Heart right ventricle (tissue), 16 donors: ENCODE measurements at places on chromosomes 2 and 18. TPM values are rescaled to one million over a fixed set of nuclear protein-coding genes. Genes with fewer than 3 reads are reported as not detected.

DNA sequence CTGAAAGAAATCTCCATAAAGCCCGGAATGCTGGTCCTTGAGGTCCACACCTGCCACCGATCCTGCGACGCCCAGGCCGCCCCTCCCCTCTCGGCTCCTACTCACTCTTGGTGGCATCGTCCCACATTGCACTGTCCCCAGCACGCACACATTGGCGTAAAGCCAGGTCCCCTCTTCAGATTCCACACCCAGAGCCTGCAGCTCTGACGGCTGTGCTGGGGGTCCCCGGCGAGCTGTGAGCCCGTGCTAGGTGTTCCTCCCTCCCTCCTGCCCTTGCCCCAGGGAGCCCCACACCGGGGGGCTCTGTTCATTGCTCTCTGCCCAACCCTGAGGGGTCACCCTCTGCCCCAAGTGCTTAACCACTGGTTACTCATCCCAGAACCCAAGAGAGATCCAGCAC, 8.5 kb downstream of the TPO start:
- DNase-seq = no peak

GRCh38 chr2:32783469-32783868, 155.6 kb downstream of the TTC27 start:
- peak; percentile 30 for DNase-seq

DNA sequence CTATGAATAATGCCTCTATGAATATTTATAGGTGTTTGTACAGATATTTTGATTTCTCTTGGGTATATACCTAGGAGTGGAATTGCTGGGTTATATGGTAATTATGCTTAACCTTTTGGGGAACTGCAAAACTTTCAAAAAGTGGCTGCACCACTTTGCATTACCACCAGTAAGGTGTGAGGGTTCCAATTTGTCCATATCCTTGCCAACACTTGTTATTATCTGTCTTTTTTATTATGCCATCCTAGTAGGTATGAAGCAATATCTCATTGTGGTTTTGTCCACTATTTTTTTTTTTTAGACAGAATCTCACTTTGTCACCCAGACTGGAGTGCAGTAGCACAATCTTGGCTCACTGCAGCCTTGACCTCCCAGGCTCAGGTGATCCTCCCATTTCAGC, 112.2 kb upstream of the FBXO11 start:
- no peak for DNase-seq

GRCh38 chr2:120823551-120823950, 87.9 kb downstream of the GLI2 start:
- DNase-seq = no peak

GRCh38 chr2:3045318-3045921, 332.2 kb downstream of the EIPR1 start:
- DNase-seq = no peak

DNA sequence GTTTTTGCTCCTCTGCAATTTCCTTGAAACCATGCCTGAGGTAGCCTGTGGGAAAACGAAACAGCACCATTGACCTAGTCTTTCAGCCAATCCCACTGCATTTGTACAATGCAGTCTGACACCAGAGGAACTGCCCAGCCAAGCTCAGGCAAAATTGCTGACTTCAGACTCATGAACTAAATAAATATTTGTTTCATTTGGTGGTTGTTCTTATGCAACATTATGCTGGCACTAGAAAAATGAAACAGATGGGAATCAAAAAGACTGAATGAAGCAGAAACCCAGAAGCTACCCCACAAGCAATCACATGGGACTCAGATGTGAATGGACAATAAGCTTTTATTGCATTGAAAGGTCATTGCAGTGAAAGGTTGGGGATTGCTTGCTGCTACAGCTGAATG, 1.7 kb downstream of the NAT8 start:
- no peak for DNase-seq

DNA sequence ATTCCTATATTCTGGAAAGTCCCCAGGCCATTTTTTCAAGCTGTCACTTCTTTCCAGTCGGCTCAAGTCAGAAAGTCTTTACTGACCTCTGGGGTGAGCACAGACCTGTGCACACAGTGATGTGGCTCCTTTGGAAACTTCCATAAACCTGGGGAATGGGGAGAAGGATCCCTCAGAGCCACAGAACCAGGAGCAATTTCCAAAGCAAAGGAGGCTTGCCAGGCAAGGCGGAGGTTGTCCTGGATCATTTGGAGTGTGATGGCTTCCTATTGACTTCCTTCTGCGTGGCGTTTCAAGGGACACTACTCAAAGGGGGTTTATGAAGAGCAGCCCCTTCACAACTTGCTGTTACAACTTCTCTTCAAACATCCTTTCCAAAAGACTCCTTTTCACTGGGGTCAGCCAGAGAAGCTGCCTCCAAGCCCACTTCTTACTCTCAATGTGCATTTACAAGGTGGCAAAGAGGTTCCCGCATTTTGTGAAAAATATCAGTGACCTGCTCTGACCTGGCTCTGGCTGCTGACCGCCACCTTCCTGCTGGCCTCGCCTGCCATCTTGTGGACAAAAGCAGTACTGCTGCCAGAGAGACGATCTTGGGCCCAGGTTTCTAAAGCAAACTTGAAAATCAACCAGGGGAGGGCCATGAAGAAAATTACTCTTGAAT, 18.2 kb upstream of the TMEM247 start:
- DNase-seq = peak; percentile 83

DNA sequence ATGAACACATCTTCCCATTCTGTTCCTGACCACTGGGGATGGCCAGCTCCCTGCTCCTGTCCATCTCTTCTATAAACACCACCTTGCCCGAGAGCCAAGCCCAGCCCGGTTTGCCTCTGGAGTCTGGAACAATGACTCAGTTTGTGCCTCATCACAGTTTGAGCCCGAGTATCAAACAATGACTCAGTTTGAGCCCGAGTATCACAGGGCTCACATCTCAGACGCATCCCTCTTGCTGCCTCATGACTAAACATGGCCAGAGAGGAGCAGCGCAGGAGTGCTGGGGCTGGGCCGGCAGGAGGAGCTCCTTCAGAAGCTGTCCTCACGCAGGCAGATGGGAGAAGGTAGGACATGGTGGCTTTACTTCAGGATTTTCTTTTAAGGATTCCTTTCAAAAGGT, 68.7 kb downstream of the PXDN start:
- no peak for DNase-seq

DNA sequence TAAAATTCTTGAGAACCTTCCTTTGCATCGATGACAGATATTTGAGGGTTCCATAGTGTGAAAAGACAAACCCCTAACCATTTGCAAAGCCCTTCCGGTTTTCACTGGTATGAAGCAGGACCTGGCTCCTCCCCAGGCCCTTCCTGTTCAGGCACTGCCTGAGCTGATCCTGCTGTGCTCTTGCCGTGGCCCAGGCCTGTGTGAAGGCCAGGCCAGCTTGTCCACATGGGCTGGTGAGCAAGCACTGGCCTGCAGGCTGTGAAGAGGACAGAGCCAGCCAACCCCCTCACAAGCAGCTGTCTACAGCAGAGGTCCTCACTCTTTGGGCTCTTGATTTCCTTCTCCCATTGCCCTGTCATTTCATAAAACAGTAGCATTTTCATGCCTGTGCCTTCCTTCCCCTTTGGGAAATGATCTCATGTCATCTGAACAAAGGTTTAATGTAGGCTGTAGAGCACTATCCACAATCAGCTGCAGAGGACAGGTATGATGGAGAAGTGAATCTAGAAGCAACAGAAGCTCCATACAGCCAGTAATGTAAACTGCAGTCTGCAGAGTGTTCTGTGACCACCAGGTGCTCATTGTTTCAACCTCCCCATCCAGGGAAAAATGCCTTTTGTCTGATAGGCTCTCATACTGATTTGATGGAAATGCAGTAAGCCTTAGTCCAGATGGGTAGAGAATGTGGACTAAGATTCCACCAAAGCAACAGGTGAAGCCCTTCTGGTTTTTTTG, 19.8 kb downstream of the MPHOSPH10 start:
- DNase-seq = no peak

DNA sequence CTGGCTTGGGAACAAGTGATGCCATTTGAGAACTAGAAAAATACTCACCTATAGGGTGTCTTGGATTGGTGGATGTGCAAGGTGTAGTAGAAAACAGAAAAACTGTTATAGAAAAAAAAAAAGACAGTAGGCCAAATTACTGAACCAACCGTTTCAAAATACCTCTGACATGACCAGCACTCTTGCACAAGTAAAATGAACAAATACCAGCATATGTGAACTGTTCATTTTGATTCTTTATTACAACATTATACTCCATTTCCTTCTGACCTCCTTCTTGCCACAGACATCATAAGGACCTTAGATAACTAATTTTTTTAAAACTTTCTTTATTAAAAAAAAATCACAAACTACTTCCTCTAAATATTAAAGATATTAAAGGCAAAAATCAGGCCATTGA, 125.5 kb downstream of the ATAD2B start:
- no peak for DNase-seq

- no peak for DNase-seq
Measured at GRCh38 chr2:74052732-74053710, 68.3 kb downstream of the TET3 start.

- no peak for DNase-seq
Measured at GRCh38 chr2:182827182-182827879, 39.1 kb downstream of the FRZB start.

- DNase-seq = no peak
Measured at GRCh38 chr2:83960371-83960770, 498.7 kb downstream of the SUCLG1 start.

DNA sequence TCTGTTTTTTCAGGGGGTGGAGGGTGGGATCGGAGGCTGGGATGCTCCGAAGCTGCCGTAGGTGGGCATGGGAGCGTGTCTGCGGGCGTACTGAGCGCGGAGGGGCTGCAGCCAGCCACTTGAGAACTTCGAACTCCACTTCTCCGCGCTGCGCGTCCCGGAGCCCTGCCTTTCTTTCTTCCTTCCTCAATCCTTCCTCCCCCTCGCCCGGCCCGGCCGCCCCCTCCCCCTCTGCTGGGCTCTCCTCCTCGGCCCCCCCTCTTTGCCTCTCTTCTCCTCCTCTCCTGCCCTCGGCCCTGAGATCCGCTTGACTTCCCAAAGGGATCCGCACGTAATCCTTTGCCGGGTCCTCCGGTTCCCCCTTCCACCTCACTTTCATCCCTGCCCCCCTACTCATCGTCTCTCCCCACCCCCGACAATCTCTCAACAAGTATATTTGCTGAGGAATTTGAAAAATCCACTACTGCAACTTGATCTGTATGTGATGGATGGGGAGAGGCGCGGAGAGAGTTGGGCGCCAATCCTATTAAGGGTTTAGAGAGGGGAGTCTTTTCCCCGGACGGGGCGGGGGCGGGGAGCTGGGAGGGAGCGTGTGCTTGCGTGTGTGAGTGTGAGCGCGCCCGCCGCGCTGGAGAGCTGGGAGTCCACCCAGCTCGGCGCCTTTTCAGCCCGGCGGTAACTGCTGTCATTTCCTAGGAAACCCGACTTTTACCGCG, 1.1 kb downstream of the GLI2 start:
- DNase-seq = peak; percentile 40

The AQP12A gene
- total RNA-seq = not detected

The FIGLA gene
- 0.36 TPM for total RNA-seq

The C2orf66 gene
- not detected for total RNA-seq

The MAP4K4 gene
- total RNA-seq = 89.3 TPM

The UGT1A10 gene
- not detected for total RNA-seq
